ENCODE measurements at places on chromosomes 16 and 17.

GRCh38 chr17:40702271-40702670 lies 1.3 kb downstream of the KRT24 start:
- DNase-seq = no peak

DNA sequence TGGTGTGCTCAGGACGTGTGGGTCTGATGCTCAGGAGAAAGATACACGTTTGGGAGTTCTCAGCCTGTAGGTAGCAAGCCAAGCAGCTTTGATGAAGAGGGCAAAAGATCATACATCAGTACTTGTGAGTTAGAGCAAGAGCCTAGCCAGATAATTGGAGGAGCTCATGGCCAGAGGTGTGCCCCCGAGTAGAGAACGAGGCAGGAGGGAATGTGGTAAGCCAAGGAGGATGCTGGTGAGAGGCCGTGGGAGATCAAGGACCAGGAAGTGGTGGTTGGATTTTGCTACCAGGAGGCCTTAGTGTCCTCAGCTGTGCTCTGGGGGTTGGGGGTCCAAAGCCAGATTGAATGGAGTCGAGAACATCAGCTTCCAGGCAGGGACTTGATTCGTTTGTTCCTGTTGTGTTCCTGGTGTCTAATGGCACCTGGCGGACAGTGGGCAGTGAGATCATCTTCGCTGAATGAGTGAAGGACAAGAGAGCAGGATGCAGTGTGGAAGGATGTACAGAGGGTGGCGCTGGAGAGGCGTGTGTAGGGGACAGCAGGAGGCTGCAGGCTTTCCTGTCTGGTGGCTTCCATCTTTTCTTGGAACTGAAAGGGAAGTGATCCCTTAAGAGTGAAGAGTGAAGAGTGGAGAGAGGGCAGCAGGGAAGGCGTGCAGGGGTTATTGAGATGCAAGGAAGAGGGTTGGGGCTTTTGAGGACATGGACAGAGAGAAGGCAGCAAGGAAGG lies 11.6 kb downstream of the FBXL19 start:
- DNase-seq = no peak

- no peak for DNase-seq
These were observed 14.0 kb upstream of the RNF135 start for GRCh38 chr17:30956764-30957374.

GRCh38 chr16:57358527-57359095 lies at the start of gene CCL22:
CCL22 (plus strand) TSS chr16:57358783; CDS start chr16:57358817, 34 bp downstream.
- DNase-seq = no peak

- no peak for DNase-seq
These were observed 24.3 kb downstream of the USP43 start for GRCh38 chr17:9669551-9670008.

GRCh38 chr16:84503751-84504395 lies 586 bp downstream of the MEAK7 start:
- no peak for DNase-seq

- DNase-seq = no peak
These were observed 20.4 kb downstream of the CDH3 start for GRCh38 chr16:68665501-68665900.

GRCh38 chr16:24010440-24011089 lies 174.8 kb downstream of the PRKCB start:
- DNase-seq = peak; percentile 4

DNA sequence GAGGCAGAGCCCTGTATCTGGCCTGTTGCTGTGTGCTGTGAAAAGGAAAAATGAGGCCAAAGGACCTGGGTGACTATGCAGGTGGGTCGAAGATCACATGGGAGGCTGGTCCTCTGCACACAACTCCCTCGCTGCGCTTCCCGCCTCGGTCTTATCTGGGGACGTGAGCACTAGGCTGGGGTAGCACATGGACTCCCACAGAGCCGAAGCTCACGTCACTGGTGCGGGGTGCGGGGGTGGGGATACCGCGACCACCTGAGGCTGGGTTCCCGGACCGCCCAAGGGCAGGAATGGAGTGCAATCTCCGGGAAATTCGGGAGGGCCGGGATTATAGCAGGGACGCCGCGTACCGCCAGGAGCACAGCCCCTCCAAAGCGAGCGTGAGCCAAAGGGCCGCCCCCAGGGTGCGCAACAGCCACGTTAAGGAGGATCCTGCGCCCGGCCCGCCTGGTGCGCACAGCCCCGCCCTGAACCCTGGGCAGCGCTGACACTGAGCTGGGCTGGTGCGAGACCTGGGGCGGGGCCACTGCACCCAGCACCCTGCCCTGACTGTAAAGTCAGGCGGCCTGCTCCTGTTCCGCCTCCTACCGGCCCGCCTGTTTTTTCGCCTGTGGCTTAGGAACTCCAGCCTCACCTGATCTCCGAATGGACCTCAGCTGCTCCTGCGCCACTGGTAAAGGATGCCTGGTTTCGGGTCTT lies 4.8 kb downstream of the MT1A start:
- no peak for DNase-seq

Measured in non-pigmented ciliary epithelial cell (primary cell).